ENCODE measurements at places on chromosomes 11 and 22. TPM values are rescaled to one million over a fixed set of nuclear protein-coding genes. Genes with fewer than 3 reads are reported as not detected.

Gene CRYBA4
- total RNA-seq = not detected

Gene ELMOD1
- total RNA-seq = 0.31 TPM

Gene OR8D1
- not detected for total RNA-seq

Gene PRSS23
- 70.6 TPM for total RNA-seq

Gene SHISAL1
- under 0.01 TPM for total RNA-seq

Gene PARVG
- 0.16 TPM for total RNA-seq

Gene LRRC32
- 79.8 TPM for total RNA-seq

Gene FAM180B
- total RNA-seq = not detected

Gene C11orf42
- not detected for total RNA-seq

Gene HORMAD2
- total RNA-seq = not detected

Gene PDE2A
- total RNA-seq = 159 TPM

Gene DCDC1
- total RNA-seq = not detected

Gene F2
- not detected for total RNA-seq

Gene RAC2
- total RNA-seq = 18.6 TPM

Gene TUB
- 2.3 TPM for total RNA-seq

Gene CAVIN3
- 182 TPM for total RNA-seq

Gene OR52E8
- total RNA-seq = not detected

Gene ANKRD49
- total RNA-seq = 12.1 TPM

Gene SSTR3
- total RNA-seq = not detected

Gene RFPL2
- total RNA-seq = not detected

Gene OR52I2
- total RNA-seq = not detected

Gene PUS3
- total RNA-seq = 8.3 TPM

Gene LMNTD2
- total RNA-seq = 1.2 TPM

Gene TRIM51
- total RNA-seq = not detected

Gene MMP1
- 734 TPM for total RNA-seq

Gene OR5B21
- total RNA-seq = not detected

Gene CNIH2
- total RNA-seq = not detected

Gene OR51B2
- total RNA-seq = not detected

Gene DEFB131B
- not detected for total RNA-seq

Gene VSIG10L2
- not detected for total RNA-seq

Gene DRD4
- total RNA-seq = not detected

Gene CACNA1I
- not detected for total RNA-seq

Gene KDELR3
- total RNA-seq = 16.7 TPM

Gene TESMIN
- 1.5 TPM for total RNA-seq

Gene OR5P2
- total RNA-seq = not detected

Gene YIF1A
- 106 TPM for total RNA-seq

Gene IRAG1
- total RNA-seq = 0.81 TPM

Gene CARD18
- total RNA-seq = not detected

Gene SLC29A2
- total RNA-seq = 1.3 TPM

Gene GGT5
- 2.8 TPM for total RNA-seq

Gene TTC12
- total RNA-seq = 6.8 TPM

Gene TANGO2
- total RNA-seq = 50.7 TPM

Gene ATL3
- 87.6 TPM for total RNA-seq

All from bladder microvascular endothelial cell (primary cell).